ENCODE measurements at places on chromosomes 2 and 18.

DNA sequence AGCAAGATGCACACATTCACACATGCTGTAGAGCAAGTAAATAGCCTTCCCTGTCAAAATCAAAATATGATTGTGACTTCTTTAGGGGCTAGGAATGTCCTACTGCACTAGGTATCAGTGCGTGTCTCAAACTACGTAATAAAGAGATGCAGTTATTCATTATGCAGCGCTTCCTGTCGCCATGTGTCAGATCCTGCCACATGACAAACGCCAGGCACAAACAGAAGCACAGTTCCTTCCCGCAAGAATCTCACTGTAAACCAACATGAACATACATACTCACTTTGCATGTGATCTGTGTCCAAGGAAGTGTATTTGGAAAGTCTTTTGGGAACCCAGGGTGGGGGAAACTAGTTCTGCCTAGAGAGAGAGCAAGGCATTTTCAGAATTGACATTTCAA, 599.9 kb downstream of the RNF144A start:
- DNase-seq, result no peak

DNA sequence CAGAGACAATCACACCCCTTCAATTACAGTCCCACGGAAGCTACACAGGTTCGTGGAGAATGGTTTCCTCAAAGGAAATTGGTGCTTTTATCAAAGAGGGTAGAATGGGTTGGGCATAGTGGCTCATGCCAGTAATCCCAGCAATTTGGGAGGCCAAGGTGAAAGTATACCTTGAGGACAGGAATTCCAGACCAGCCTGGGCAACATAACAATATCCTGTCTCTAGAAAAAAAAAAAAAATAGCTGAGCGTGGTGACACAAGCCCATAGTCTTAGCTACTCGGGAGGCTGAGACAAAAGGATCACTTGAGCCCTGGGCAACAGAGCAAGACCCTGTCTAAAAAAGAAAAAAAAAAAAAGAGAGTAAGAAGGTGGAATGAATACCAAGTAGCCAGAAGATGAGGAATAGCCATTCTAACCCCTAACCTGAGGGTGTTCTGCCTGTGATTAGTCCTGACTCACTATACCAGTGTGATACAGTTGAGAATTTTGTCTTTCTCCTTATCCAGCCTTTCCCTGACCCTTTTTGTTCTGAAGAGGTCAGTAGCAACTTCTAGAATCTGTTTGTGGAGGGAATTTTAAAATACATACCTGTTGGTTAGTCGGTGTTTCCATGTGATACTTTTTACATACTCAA, 283.2 kb downstream of the MREG start:
- DNase-seq, result no peak

GRCh38 chr2:100262555-100263320, 59.6 kb downstream of the LONRF2 start:
- peak; percentile 22 for DNase-seq

GRCh38 chr2:180247658-180248057, 240.6 kb upstream of the CWC22 start:
- no peak for DNase-seq

DNA sequence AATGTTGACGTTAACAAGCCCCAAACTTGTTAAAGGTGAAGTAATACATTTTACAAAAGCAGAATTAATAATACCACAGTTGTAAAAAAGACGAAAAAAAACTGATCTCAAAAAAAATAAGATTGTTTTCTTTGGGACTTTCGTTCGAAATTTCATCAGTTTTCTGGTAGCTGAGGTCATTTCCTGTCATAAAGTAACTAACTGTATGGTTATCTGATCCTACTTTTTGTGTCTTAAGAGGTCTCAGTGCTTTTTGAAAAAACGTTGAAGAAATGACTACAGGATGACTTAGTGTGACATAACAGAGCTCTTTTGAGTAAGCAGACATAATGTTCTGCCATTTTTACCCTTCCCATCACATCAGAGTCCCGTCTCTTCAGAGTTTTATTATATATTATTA, 79.3 kb downstream of the BIRC6 start:
- no peak for DNase-seq

DNA sequence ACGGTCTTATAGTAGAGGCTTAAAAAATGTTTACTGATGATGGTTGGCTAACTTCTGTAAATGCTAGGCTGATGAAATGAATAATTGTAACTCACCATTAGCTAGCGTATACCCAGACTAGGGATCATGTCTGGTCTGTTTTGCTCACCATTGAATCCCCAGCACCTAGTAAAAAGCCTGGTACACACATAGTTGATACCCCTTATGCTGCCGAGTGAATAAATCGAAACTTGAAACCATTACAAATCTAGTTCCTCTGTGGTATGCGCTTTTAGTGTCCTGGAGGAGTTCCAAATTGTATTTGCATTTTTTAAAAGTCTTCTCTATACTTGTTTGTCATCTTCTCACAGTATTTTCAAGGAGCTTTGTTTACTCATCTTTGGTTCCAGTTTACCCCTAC, 1.3 kb downstream of the TAF1B start:
- DNase-seq, result no peak

DNA sequence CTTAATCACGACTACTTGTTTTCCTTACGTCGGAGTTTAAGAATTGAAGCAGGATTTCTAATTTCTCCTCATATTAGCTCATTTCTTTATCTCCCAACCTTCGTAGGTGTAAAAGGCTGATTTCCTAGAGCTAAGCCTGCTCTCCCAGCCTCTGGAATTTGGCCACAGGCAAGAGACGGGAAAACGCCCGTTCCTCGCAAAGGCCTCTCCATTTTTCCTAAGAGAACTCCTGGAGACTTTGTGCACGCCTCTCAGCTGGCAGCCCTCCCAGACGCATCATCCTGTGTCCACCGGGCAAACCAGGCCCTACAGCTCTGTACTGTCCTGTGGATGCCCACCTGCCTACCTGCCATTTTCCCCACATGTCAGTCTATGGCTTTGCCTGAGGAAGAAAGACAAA, 106.3 kb downstream of the FTCDNL1 start:
- no peak for DNase-seq

DNA sequence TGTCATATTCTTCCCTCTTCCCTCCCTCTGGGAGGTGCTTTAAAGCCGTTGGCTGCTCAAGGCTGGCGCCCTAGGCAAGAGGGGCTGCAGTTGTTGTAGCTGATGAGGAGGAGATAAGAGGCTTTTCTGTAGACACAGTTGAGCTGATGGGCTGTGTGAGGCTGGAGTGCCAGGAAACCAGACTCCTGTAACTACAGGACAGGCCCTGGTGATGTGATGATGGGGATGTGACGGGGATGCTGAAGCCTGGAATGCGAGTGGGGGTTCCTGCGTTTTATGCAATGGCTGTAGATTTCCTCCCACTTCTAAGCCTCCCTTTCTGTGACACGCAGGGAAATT, 5.7 kb upstream of the EFR3B start:
- no peak for DNase-seq

- no peak for DNase-seq
These were observed 44.0 kb downstream of the PTRHD1 start for GRCh38 chr2:24749069-24749691.

DNA sequence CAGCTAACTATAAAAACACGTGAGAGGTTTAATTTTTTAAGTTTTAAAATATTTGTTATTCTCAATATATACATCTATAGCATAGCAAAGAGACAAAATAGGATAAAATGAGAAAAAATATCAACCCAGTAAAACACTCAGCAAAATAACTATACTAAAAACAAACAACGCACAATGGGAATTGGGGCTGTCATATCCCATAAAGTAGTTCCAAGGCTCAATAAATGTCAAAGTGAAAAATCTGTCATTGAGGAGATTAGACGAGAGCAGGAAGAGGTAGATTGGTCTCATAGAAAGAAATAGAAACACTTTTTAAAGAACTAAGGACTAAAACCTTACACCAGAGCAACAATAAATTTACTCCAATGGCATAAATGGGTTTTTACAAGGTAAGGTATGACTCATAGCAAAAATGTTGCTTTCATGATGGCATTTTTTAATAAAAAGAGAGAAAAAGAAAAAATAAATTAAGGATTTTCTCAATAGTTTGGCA, 153.7 kb downstream of the EVA1A start:
- DNase-seq, result no peak

All from NCI-H748 treated with DMSO at 0.1 percent for 48 hours (cell line).